ENCODE measurements at places on chromosomes 11 and 22.

DNA sequence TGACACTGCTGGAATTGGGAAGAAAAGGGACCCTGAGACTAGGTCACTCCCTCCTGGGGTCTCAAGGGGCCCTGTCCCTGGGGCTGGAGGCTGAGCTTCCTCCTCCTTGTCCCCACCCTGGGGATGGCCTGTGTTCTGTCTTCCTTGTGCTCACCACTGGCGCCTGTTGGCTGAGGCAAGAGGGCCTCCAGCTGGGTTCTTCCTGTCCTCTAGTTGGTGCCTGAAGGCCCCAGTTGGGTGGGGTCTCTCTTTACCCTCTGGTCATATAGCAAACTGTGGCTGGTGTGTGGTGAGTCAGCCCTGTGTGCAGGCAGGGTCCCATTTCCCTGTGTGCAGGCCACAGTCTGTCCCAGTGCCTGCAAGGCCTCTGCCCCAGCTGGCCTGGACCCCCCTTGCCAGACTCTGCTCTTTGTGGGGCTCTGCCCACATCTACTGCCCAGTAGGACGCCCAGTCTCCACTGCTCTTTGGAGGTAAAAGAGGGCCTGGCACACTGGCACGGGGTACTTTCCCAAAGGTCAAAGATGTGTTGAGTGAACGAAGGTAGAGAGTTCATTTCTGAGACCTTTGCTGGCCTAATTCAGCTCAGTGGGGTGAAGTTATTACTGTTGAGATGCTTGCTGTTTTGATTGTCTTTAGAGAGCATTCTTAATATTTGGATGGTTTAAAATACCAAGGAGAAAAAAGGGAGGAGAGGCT, 55.1 kb upstream of the CLDN5 start:
- DNase-seq: peak; percentile 5

GRCh38 chr11:119710417-119710816, 18.6 kb downstream of the NECTIN1 start:
- no peak for DNase-seq

DNA sequence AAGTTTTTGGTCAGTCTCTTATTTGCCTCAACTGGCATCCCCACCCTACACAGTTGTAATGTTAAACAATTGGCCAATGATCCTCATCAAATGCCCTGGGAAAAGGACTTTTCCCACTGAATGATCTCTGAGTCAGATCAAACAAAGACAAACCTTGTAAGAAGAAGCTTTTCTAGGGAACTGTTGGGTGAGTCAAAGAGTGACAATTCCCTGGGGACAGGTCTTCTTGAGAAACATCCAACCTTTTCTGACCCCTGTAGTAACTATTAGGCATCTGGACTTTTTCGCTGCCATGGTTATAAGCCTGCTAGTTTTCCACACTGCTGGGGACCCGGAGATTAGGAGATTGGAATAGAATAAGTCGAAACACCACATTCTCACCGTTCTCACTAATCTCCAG, 789.8 kb upstream of the API5 start:
- no peak for DNase-seq

- no peak for DNase-seq
Measured at GRCh38 chr11:65942531-65942930, 2.7 kb upstream of the TSGA10IP start.

GRCh38 chr11:60950933-60951605, 907 bp downstream of the SLC15A3 start:
- no peak for DNase-seq

- no peak for DNase-seq
Measured at GRCh38 chr11:5288108-5288905, 13.4 kb downstream of the OR51B4 start.

DNA sequence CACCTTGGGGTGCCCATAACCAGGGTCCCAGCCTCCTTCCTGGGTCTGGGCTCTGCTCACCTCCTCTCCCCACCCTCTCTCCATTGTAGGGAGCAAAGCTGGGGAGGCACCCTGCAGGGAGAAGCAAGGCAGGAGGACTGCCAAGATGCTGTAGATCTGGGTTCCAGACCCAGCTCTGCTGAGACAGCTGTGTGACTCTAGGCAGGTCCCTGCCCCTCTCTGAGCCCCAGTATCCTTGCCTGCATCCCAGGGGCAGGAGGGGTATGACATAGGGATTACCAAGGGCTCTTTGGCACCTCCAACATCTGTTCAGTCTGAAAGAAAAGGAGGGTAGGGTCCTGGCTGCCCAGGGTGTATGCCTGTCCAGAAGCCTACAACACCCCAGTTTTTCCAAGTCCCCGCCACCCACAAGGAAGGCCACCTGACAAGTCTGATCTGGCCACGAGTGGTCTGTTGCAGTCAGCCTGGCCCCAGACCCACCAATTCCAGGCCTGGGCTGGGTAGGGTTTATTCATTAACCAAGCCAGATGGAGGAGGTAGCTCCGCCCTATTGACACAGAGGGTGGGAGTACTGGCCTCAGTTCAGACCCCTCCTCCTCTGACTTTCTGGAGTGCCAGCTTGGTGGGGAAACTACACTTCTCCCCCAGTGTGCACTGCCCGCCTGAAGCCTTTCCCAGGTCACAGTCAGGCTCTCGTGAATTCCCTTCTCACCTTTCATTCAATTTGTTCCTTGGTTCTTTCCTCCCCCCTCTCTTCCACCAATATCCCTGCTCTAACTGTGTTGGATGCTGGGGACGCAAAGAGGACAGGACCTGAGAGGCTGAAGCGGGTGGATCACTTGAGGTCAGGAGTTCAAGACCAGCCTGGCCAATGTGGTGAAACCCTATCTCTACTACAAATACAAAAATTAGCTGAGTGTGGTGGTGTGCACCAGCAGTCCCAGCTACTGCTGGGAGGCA, 15.0 kb downstream of the STARD10 start:
- DNase-seq: no peak

DNA sequence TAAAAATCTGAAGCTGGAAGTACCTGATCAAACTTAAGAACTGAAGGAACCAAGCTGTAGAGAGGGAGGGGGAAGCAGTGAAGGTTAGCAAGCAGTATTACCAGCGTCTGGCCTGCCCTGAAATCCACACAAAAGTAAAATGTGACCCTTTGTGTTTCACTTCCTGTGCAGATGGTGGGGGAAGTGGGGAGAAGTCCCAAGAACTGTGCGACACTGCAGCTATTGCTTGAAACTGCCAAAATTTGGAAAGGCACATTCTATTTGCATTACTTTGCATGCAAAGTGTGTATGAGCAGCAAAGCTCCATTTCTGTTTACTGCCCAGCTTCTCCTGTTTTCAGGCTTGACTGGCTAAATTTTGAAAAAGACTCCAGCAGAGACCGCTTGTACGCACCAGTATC, 72.1 kb upstream of the BMAL1 start:
- no peak for DNase-seq

DNA sequence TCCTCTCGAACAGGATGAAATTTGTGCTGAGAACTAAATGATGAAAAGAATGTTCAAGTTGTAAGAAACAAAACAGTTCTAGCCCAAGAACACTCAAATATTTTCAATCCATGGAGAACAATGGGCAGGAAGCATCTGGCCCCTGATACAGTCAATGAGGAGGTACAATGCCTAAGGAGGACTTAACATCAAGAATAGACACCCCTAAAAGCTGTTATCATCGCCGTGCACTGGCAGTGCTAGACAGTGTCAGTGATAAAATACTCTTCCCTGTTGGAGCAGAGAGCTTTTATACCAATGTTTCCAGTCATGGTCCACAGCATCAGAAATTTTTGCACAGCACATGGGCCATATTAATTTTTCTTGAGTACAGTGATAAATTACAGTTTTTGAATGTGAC, 20.2 kb upstream of the VSTM5 start:
- DNase-seq: no peak

DNA sequence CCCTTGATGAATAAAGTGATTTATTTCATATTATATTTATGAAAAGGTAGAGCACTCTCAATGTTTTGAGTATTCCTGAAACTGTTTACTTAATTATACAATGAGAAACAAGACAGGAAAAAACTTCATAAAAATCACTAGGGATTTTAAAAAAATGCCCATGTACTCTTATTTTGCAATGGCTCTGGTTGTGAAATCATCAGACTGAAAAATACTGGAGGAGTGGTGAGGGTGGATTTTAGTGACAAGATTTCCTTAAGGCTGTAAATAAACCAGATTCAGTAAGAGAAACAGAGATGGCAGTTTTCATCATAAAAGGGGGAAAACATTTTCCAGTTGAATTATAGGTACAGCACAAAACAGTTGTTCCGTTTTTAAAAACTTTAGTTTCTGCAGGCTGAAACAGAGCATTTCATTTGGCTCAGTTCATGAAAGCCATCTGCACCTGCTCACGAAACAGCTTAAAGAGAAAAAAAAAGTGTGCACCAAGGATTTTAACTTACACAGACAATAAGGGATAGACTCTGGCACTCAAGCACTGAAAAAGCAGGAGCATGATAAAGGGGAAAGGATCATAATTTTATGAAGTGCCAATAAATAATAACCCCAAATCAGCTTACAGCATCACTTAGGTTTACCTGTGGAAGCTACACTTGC, 100.7 kb downstream of the MAML2 start:
- DNase-seq: no peak

Measured in cardiac septum (tissue), 1 donor.